Osteocyte (in vitro differentiated cells): ENCODE measurements at places on chromosomes 6 and 20. TPM values are rescaled to one million over a fixed set of nuclear protein-coding genes. Genes with fewer than 3 reads are reported as not detected.

DNA sequence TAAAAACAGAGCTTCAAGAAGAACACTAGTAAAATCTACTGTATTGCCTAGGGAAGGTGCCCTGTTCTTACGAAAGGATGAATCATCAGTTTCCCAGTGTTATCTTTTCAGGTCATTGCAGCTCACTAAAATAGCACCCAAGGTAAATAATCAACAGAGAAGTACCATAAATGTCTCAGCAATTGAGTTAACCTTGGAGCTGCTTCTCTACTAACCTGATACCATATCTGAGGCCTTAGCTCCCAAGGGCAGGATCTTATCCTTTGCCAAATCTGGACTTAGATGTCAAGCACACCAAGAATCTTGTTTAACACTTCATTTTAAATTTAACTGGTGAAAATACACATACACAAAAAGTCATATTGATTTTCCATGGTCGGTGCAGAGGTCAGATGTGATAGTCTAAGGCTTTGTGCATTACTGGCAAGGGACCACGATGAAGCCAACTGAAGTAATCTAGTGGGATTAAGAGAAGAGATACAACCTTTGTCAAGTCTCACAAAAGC lies 81.5 kb downstream of the EDN1 start:
- no peak for DNase-seq

- no peak for DNase-seq
Measured at GRCh38 chr20:32637738-32638137, 36.0 kb downstream of the C20orf203 start.

DNA sequence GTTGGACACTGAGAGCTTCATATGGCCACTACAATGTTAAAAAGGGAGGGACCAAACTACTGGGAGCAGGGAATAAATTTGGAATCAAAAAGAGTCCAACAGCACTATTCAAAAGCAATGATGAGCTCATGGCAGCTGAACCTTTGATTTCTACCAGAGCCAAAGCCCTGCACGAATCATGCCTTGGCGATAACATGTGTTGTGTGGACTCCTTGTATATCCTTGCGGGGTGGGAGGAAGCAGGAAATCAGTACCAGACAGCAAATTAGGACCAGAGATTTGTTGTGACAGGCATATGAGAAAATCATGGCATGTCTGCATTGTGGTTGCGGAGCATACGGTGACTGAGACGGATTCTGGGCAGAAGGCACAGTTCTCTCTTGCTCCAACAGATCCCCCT lies 85.6 kb upstream of the EMILIN3 start:
- DNase-seq, result no peak

DNA sequence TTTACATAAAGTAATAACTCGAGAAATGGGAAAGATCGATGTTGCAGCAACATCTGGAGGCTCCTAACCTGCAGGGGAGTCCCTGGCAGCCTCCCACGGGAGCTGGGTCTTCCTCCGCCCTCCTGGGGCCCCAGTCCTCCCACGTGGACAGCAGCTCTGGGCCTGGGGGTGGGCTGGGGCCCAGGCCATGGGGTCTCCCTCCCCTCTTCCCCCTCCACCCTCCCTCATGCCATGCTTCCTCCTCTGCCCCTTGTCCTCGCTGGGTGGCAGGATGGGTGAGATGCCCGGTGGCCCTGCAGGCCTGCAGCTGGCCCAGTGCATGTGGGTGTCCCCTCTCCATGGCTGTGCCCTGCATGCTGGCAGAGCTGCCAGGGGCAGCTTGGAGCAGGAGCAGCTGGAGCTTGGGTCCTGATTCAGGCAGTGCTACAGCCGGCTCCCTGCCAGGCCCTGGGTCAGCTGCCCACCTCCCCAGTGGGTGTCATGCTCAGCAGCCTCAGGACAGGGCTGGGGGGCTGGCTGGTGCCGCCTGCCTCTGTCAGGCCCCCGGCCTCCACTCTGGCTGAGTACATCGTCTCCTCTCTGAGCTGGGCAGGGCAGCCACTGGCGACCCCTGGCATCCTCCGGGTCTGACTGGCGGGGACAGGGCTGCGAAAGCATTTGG lies 48.9 kb upstream of the BHLHE23 start:
- peak; percentile 80 for DNase-seq

THEMIS gene
- not detected in 2 replicates for total RNA-seq

OR2J3 gene
- total RNA-seq, result not detected in 2 replicates

DNA sequence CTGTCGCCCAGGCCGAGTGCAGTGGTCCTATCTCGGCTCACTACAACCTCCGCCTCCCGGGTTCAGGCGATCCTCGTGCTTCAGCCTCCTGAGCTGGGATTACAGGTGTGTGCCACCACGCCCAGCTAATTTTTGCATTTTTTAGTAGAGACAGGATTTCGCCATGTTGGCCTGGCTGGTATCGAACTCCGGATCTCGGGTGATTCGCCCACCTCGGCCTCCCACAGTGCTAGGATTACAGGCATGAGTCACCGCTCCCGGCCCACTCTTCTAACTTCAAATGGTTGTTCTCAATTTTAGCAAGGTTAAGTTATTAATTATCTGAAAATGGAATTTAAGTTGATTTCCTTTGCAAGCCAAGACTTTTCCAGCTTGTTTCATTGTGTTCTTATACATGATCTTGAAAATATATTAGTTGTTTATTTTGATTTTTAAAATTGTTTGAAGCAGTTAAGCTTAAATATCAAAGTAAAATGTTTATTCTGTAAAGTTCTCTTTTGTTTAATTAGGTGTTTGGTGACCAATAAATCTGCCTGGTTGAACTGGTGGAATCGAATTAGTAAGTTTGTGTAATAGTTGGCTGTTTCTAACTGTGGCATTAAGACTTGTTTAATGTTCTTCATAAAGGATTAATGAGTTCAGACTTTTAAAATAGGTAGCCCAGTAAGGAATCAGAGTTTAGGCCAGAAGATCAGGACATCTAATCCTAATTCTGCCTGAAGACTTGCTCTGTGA lies 2.3 kb downstream of the PM20D2 start:
- no peak for DNase-seq

DNA sequence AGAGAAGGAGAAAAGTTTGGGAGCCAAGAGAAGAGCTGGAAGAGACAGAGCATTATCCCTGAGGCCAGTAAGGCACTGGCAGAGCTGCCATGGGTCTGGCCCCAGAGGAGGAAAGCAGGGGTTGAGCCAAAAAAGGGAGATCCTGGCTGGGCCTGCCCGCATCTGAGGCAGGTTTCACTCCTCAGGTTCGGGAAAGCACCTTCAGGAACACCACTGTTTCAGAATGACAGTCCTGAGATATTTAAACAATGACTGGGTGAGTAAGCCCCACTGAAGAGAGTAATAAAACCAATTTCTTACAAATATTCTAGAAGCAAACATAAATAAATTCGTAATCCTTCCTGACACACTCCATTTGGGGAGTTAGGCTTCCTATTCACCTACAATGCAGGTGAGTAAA lies 152.2 kb downstream of the BACH2 start:
- no peak for DNase-seq

GRCh38 chr20:43987531-43987930 lies 72.9 kb downstream of the TOX2 start:
- no peak for DNase-seq

DNA sequence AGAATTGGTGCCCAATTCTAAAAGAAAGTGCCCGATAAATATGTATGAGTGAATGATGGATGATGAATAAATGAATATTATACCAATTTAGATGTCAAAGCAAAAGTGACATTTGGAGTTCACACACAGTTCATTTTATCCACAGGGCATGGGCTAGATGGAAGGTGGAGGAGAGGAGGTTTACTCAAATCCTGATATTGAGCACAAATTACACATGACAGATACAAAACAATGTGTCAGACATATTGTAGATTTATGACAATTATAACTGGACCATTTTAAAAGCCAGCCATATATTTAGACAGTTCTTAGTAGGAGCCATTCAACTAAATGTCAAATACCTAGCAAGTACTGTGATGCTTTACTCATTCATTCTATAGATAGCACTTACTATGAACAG lies 23.4 kb upstream of the PHACTR1 start:
- no peak for DNase-seq

HLA-DOB gene
- total RNA-seq, result 0.24 and 0.57 TPM in 2 replicates

SYNDIG1 gene
- 0.40 and 0.94 TPM in 2 replicates for total RNA-seq

- DNase-seq, result peak; percentile 94
Measured at GRCh38 chr6:68634726-68635411, at the start of gene ADGRB3. Gene ADGRB3 (plus strand): TSS chr6:68635282. CDS start chr6:68638676, 3,394 bp downstream.

DNA sequence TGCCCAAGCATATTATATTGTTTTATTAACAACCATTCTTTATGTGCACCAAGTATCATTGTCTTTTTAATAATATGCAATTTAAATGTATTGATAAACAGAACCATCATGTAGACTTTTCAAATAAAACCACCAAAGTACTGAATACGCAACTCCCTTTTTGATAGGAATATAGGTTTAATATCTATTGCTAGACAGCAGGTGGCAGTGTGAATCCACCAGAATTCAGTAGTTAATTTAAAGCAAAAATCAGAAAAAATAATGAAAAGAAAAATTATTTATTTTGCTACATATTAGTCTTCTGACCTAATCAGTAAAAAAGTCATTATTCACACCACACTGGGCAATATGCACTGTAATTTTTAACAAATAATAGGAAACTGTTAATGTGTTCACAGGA lies 143.7 kb downstream of the KLHL32 start:
- no peak for DNase-seq

GRCh38 chr6:11356404-11357155 lies 124.1 kb upstream of the NEDD9 start:
- no peak for DNase-seq

CCM2L gene
- total RNA-seq, result not detected in 2 replicates

GRCh38 chr6:43788301-43788700 lies 18.3 kb downstream of the VEGFA start:
- DNase-seq, result no peak

RRAGD gene
- total RNA-seq, result 4.5 TPM in 2 replicates

DNA sequence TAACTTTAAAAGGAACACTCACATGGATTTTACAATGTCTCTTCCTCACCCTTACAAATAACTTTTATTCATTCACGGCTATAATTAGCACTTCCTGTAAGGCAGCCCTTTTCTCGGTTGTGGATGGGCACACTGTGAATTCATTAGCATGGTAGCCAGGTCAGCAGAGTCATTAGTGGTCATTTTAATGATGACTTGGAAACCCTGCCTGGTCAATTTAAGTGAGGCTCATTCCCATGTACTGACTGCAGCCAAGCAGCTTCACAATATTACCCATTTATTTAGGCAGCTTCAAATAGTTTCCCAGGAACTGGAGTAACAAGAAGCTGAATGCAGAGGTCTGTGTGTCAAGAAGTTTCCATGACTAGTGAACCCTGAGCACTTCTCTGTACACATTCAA lies 248.8 kb downstream of the KHDC1L start:
- no peak for DNase-seq

- DNase-seq, result no peak
Measured at GRCh38 chr6:88641178-88641903, 322.1 kb downstream of the RNGTT start.

SYTL3 gene
- 0.31 and 0.48 TPM in 2 replicates for total RNA-seq

DNA sequence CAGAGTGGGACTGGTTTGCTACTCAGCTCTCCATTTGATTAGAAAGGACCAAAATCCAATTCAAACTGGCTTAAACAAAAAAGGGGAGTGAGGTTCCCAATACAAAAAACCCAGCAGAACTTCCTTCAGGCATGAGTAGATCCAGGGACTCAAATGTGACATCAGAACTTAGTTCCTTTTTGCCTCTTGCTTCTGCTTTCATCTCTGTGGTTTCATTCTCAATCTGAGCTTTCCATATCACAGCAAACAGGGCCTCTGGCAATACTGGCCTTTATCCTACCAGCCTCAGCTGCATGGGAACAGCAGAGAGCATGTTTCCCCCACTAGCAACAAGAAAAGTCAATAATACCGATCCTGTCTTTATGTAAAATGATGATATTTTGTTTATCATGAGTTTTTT lies 28.6 kb upstream of the PRELID3B start:
- DNase-seq, result no peak

- no peak for DNase-seq
Measured at GRCh38 chr6:147675281-147675680, 166.8 kb downstream of the SAMD5 start.

SAMD10 gene
- total RNA-seq, result 3.5 and 3.7 TPM in 2 replicates

- DNase-seq, result no peak
Measured at GRCh38 chr6:80618953-80619352, 512.5 kb downstream of the BCKDHB start.

- no peak for DNase-seq
Measured at GRCh38 chr20:44388466-44389023, 33.0 kb downstream of the HNF4A start.
